ENCODE measurements at places on chromosomes 4 and X.
A peak's percentile ranks its signal among the peaks of the same experiment; 100 is the strongest.

DNA sequence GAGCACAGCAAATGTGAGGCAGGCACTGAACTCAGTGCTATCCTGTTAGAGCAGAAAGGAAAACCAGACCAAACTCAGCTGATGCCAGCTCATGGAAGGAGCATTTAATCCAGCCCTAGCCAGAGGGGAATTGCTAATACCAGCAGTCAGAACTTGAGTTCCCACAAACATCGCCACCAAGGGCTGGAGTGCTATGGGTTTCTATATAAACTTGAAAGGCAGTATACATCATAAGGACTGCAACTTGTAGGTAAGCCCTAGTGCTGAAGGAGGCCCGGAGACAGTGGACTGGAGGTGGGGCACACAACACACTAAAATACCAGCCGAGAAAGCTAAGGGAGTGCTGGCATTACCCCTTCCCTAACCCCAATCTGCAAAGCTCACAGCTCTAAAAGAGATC, 440.2 kb downstream of the PRR32 start:
- no peak for DNase-seq

DNA sequence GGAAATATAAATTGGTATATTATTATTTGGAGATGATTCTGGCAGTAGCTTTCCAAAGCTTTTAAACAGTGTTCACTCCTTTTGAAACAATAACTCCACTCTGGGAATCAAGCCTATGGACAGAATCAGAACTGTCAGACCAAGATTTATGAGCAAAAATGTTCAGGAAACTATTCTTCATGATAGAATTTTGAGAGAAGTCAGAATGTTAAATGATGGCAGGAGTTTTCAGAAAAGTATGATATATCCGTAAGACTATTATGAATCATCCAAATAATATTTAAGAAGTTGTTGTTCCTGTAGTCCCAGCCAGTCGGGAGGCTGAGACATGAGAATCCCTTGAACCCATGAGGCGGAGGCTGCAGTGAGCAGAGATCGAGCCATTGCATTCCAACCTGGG, 50.5 kb upstream of the ADGRG2 start:
- DNase-seq, result no peak

- DNase-seq, result no peak
Measured at GRCh38 chr4:176622251-176622948, 170.3 kb downstream of the VEGFC start.

DNA sequence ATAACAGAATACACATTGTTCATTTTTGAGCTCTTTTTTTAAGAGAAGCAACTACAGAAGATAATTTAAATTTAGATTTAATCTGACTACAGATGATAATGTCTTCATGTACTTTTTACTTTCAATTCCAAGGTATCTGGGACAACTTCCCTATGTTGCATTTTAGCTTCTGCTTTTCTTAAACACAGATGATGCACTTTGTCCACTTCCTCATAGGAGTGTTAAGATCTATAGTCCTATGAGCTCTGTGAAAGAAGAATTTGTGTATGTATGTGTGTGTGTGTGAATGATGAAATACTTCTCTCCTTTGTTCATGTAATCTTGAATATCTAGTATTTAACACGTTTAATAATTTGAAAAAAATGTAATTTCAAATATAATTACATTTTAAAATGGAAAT, 5.3 kb upstream of the FHIP1A start:
- DNase-seq, result no peak

- no peak for DNase-seq
Measured at GRCh38 chr4:118390121-118390520, 37.3 kb upstream of the PRSS12 start.

DNA sequence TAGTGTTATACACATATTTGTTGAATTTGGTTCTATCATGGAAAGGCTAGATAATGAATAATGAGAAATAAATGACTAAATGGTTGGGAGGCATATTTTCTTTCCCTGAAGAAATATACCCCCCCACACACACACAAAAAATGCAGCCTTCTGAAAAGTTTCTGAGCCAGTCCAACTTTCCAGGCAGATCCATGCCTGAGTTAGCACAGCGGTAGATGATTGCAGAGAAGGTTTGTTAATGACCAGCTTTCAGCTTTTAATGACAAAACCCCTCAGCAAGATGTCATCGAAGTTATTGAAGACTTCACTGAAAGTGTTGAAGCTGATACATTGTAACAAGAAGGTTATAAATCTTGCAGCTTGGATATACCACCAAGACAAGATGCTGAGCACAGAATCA, 61.4 kb downstream of the GBA3 start:
- DNase-seq, result no peak

DNA sequence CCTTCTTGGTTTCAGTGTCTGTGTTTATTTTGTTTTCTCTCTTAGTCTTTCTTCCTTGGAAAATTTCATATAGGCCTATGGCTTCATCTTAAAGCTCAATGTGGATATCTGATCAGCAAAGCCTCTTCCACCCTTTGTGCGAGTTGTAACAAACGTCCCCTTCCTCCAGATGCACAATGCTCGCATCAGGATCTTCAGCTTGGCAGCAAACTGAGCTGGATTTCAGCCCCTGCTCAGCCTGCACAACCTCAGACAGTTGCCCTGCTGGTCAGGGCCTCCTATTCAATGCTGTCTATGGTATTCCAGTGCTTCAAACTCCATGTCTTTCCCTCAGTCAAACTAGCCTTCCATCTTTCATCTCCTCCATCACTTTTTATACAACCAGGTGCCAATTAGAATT, 309.4 kb downstream of the ARHGAP24 start:
- DNase-seq, result no peak

GRCh38 chr4:113564493-113564892, 197.0 kb downstream of the CAMK2D start:
- peak; percentile 79 for DNase-seq

Measured in NAMALWA (cell line).